ENCODE measurements at places on chromosomes 6 and 20.

- DNase-seq = peak; percentile 55
Measured at GRCh38 chr20:38073307-38074071, 39.9 kb downstream of the RPRD1B start.

DNA sequence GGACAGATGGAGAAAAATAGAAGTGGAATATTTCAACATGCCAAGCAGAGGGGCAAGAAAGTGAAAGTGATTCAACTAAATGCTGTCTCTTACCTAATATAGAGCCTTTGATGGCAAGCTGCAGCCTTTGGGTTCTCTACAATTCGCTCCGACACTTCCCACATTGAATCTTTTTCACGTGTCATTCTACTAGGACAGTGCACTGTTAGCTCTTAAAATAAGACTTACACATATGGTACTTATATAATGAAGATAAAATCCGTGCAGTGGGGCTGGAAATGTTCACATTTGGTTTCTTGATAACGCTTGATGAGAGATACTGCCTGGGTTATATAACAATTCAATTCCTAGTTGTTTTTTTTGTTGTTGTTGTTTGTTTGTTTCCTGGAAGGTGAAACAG lies 502.4 kb downstream of the LMBRD1 start:
- DNase-seq = no peak

- DNase-seq = no peak
Measured at GRCh38 chr6:108751851-108752732, 96.1 kb upstream of the ARMC2 start.

DNA sequence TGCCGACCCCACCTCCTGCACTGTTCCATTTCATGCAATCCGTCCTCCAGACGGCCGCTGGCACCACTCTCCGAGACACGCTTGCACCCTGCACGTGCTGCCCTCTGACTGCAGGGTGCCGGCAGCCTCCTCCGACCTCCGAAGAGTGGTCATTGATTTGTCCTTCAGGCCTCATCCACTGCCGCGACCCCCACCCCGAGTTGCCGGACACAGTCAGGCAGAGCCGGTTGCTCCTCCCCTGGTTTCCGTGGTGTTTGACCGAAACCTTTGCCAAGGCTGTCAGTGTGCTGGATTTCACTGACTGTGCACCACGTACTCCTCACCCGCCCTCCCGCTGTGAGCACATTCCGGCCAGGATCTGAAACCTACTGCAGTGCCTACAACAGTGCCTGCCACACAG lies 156.4 kb upstream of the PDE10A start:
- no peak for DNase-seq

DNA sequence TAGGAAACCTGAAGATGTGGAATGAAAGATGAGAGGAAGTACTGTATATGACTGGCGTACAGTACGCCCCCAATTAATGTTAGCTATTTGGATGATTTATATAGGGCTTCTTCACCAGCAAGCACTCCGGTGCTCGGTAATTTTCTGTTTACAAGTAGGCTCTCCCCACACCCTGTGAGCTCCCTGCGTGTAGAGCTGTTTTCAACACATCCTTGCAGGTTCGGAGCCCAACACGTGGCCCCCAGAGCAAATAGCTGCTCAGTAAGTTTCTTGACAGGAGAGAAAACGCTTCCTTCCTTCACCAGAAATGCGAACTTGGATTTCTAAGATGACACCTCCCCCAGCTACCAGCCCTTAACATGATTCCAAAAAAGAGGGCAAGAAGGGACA lies 1.2 kb upstream of the RAB22A start:
- DNase-seq = no peak

- DNase-seq = no peak
Measured at GRCh38 chr20:46634528-46634927, 16.7 kb downstream of the SLC13A3 start.

DNA sequence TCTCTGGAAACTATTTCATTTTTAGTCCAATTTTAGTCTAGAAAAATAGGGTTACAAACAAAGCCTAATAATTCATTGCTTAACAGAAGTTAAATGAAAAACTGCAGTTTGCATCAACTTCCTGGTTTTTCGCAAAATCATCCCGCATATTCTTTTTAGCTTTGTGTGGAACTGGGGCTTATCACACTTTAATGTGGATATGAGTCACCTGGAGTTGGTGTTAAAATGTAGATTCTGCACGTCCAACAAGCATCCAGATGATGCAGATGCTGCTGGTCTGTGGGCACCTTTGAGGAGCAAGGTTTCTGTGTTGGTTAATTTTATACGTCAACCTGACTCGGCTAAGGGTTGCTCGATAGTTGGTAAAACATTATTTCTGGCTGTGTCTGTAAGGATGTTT lies 126.1 kb downstream of the PLCB4 start:
- DNase-seq = no peak

DNA sequence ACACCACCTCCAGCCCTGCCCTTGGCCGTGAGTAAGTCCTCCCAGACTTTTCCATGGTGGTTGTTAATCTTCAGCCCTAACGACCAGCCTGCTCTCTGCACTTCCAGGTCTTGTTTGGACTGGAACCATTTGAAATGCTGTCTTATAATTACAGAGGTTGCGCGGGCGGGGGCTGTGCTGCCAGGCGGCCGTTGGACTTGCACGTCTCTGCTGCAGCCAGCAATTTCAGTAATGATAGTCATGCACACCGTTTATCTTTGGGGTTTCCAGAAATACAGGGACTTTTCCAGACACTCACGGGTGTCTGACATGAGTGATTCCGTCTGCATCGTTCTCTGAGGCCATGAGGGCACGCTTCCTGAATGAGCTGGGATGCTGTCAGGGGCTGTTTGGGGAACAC lies 118.2 kb downstream of the BMP7 start:
- no peak for DNase-seq

DNA sequence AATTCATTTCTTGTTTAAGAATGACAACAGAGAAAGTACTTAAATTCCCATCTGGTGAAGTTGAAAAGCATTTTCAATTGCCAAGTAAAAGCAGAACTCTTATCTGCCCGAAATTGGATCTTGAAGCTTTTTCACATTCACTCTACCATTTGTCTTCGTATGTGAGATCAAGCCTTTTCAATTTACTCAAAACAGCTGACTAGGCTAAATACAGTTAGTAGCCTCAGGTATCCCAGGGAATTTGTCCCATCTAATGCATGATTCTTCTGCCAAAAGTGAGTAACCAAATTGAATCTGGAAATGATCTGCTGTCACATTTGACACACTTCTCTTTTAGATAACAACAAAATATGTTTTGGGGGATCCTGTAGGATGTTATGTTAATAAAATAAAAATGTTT lies 596.8 kb upstream of the HS3ST5 start:
- no peak for DNase-seq

DNA sequence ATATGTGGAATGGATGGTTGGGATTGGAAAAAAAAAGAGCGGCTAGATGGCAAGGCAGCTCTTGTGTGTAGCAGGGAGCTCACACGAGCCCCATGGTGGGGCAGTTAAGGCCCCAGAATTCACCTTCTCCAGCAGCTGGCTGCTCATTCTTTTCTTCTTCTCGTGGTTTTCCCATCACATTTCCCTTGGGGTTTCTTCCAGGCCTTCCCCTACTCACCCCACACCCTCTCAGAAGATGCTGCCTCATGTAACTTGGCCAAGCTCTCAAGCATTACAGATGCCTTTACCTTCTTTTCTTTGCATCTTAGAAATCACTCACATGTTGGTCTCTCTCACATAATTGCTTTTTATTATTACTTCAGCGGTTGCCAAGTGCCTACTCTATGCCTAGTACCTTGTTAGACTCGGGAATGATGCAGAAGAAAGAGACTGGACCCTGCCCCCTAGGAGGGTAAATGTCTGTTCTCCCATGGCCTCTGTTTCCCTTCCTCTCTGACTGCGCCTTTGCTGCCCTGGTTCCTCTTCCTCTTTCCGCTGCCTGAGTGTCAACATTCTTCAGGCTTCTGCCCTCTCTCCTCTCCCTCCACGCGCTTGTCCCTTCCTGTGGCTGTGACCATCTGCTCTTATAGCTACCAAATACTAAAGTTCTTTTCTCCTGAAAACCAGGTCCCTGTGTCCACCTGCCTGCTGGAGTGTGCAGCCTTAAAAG lies 28.6 kb downstream of the PPARD start:
- DNase-seq = no peak

DNA sequence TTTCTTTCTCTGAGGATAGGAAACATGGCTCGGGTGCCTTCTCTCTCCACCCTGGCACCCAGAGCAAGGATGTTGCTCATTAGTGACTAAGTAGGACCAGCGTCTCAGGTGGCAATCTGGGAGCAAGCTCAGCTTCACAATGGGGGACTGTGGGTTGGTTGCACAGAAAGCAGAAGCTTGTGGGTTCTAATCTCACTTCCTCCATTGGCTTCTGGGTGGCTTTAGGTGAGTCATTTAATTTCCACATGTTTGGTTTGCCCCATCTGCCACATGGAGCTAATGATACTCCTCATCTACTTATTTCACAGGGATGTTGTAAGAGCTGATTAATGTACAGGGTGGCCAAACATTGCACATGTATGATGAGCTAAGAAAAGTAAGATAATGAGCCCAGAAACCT lies 54.8 kb upstream of the AKIRIN2 start:
- DNase-seq = no peak

- no peak for DNase-seq
Measured at GRCh38 chr6:21970569-21971300, 326.1 kb downstream of the PRL start.

DNA sequence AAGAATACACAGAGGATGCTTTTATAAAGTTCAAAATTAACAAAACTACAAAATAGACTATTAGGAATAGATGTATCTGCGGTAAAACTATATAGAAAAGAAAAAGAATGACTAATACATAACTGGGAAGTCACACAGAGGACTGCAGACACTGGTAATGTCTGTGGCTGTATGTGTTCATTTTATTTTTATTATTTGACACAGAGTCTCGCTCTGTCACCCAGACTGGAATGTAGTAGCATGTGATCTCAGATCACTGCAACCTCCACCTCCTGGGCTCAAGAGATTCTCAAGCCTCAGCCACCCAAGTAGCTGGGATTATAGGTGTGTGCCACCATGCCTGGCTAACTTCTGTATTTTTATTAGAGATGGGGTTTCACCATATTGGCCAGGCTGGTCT lies 38.9 kb downstream of the ESF1 start:
- no peak for DNase-seq

GRCh38 chr6:52564856-52565255 lies 12.0 kb downstream of the TRAM2 start:
- no peak for DNase-seq
